ENCODE measurements at places on chromosomes 6 and 20.

GRCh38 chr6:122494665-122495272, 23.2 kb upstream of the SERINC1 start:
- DNase-seq = no peak

GRCh38 chr6:79232696-79233462, 1.6 kb downstream of the HMGN3 start:
- no peak for DNase-seq

GRCh38 chr20:59247731-59248684, 52.4 kb upstream of the EDN3 start:
- no peak for DNase-seq

DNA sequence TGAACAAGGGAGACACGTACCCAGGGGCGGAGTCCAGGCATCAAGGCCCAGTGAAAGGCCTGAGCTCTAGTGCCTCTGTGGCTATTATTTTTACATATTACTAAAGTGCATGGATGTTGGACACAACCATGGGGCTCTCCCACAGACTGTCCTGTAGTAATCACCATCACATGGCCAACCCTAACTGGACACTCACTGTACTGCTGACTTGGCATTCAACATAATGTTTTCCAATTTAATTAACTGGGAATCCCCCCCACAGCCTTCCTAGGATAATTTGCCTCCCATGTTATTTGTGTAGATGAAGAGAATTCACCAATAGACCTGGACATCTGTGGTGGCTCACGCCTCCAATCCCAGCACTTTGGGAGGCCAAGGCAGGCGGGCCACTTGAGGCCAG, 34.5 kb downstream of the ARFGEF2 start:
- no peak for DNase-seq

GRCh38 chr20:33604084-33604990, 57.8 kb upstream of the C20orf144 start:
- DNase-seq = no peak

DNA sequence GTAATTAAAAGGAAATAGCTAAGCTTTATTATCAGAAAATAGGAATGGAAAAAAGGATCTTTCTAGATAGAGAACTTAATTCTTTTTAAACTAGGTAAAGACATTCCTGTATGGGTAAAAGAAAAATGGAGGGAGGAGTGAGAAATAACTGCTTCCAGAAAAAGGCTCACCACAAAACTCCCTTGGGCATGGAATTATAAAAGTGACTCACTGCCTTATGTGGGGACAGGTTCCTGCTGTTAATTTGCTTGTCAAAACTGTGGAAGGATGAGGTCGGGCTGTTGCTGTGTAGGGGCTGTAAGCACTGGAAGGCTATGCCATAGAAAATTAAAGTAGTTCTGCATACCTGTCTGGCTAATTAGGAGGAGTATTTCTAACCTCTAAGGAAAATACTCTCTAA, 158.7 kb downstream of the UBE3D start:
- DNase-seq = no peak

GRCh38 chr6:106799031-106799894, 169.9 kb downstream of the QRSL1 start:
- no peak for DNase-seq

GRCh38 chr20:51413857-51414256, 128.7 kb downstream of the NFATC2 start:
- DNase-seq = no peak

GRCh38 chr6:41605649-41606048, 32.6 kb upstream of the MDFI start:
- DNase-seq = no peak

- DNase-seq = no peak
Measured at GRCh38 chr6:119985952-119986736, 636.6 kb upstream of the MAN1A1 start.

DNA sequence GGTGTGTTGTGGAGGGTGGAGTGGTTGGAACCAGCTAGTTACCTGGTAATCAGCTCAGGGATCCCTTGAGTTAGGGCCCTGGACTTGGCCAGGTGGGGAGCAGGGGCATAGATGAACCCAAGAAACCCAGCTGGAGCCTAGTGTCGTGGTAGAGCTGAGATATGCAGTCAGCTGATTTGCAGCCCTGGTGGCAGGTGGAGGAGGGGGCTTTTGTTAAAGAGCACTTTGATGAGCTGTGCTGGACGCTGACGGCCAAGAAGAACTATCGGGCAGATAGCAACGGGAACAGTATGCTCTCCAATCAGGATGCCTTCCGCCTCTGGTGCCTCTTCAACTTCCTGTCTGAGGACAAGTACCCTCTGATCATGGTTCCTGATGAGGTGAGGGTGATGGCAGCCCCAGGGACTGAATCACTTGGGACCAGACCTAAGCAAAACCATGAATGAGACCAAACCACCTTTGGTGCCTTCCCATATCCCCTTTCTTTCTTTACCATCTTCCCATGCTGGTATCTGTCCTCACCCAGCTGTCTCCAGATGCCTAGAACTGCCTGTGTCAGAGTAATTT, 12.7 kb downstream of the DEF6 start:
- DNase-seq = no peak

- DNase-seq = no peak
Measured at GRCh38 chr6:16991981-16992629, 109.7 kb upstream of the STMND1 start.

DNA sequence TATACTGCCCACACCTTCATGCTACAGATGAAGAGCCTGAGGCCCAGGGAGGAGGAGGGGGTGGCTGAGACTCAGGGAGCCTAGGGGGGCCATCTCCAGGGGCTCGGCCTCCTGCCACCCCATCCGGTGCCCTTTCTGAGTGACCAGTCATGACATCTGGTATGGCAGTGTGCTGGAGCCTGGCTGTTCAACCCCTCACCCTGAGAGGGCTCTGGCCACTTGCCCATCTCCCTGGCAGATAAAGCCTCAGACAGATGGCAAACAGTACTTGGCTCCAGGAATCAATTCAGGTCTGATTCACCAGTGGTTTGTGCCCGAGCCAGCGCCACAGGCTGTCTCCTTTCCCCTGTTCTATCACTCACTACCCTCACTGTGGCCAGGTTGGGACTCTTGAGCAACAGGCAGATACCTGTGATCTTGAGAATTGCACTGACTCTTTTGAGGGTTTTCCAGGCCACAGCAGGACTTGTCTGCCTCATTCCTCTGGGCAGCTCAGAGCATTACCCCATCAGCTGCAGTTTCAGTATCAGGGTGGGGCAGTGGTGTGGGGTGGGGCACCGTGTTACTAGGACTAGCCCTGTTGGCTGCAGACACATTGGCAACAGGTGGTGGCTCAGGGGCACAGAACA, 22.8 kb downstream of the SRSF3 start:
- no peak for DNase-seq

DNA sequence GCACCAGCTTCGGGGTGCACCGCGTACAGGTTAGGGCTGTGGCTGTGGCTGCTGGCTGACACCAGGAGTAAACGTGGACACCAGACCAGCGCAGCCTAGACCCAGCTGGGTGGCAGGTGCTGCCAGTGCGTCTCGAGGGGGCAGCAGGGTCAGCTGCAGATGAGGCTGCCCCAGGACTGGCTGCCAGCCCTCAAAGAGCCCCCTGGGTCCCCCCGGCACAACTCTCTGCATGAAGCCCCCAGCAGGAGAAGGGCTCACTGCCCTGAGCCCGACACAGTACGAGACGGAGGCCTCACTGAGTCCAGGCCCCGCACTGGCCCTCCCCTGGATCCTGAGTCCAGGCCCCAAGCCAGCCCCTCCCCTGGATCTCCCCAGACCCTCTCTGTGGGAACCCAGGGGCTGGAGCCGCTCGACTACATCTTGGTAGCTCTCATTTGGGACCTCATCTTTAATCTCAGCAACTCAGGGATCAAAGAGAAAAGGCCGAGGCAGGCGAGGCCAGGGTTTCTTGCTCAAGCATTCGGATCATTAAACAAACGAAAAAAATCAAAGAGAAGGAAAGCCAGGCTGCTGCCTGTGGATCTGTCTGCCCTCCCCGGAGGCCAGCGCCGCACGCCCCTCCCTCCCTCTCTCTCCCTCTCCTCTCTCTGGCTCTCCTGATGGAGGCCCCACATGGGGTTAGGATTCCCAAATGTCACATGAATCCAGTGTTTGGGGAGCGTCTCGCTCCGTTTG, 7.0 kb upstream of the NKAIN4 start:
- DNase-seq = no peak

GRCh38 chr6:105900125-105900937, 185.8 kb upstream of the PRDM1 start:
- peak; percentile 19 for DNase-seq

- no peak for DNase-seq
Measured at GRCh38 chr20:4074877-4075455, 59.6 kb upstream of the RNF24 start.

Measured in endothelial cell (in vitro differentiated cells).